ENCODE measurements at places on chromosomes 3 and 15.

- no peak for DNase-seq
Observed at GRCh38 chr3:65995030-65995429, 43.7 kb downstream of the MAGI1 start.

DNA sequence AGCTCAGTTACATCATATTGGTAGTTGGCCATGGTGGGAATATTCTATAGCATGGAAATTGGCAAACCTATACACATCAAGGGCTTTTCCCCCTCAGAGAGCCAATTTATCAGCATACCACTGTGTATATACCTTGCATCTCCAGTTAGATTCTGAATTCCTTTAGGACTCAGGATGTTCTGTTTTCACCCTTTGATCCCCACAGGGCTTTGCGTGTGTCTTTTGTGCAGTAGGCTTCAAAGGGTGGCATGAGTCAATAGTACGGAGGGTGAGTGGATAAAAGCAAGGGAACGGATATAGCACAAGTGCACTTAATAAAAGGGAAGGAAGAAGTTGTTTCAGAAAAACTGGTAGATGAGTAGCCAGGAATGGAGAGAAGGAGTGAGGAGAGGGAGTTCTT is 99.2 kb upstream of the RGMA start:
- DNase-seq = no peak

- DNase-seq = no peak
Observed at GRCh38 chr15:100301910-100302431, 39.8 kb downstream of the ADAMTS17 start.

- DNase-seq = no peak
Observed at GRCh38 chr15:64236156-64236894, 73.5 kb upstream of the PPIB start.

- no peak for DNase-seq
Observed at GRCh38 chr15:78768531-78769408, 42.5 kb downstream of the ADAMTS7 start.

DNA sequence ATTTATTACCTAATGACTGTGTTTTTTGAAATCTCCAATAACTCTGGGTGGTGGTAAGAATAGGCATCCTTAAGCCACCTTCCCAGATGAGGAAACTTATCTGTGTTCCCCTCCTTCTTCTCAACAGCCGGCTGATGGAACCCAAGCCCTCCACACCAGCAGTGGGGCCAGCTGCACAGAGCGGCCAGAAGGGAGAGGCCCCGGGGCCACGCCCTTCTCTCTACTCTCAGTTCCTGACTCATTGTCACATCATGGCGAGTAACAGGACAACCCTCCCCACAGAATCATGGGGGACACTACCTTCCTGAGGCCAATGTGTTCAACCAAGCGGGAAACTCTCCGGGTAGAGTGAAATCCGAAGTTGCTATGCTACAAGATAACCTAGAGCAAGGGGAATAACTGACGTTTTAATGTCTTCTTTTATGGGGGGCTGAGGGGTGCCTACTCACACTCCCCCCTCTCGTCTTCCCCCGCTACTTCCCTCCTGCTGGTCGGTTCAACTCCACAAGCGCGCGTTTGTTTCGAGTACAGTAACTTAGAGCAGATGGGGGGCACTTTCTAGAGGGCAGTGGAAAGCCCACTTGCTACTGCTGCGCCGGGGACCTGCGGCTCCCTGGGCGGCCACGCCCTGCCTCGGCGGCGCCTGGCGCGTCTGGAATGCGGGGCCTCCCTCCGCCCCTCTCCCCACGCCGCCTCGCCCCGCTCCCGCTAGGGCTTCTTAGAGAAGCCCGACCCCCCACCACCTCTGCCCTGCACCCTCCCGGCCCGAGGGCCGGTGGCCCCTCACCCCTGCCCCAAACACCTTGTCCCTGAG is 621 bp downstream of the ANXA2 start:
- DNase-seq = peak; percentile 14

GRCh38 chr3:65927576-65927975 is 111.1 kb downstream of the MAGI1 start:
- DNase-seq = no peak

- no peak for DNase-seq
Observed at GRCh38 chr3:105399062-105399461, 32.4 kb downstream of the ALCAM start.

DNA sequence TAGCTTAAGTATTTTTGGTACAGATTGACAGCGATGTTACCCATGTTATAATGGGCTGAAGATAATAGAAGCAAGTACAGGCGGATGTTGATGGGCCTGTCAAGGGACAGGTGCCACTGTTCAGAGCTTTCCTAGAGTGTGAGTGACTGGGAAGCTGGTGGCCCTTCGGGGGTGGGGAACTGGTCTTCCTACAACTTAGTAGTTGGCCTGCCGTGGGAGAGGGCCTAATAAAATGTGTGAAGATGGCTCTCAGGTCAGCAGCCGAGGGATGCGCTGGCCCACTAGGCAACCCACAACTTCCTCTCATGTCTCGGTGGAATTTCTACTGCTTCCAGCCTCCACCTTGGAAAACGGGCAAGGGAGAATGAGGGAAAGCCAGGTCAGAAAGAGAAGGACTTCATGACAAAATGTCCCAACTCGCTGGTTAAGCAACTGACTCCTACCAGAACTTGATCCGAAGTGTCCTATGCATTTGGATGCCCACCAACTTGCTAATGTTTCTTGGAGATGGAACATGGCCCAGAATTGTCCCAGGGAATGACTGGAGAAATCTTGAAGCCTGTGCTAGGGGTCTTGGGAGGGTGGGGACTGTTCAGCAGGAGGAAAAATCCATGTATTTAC is 1.4 kb downstream of the GYG1 start:
- no peak for DNase-seq

- no peak for DNase-seq
Observed at GRCh38 chr3:79097964-79098660, 669.7 kb downstream of the ROBO1 start.

- no peak for DNase-seq
Observed at GRCh38 chr3:104960579-104960978, 406.1 kb upstream of the ALCAM start.

GRCh38 chr3:110758208-110758607 is 313.4 kb upstream of the NECTIN3 start:
- no peak for DNase-seq

DNA sequence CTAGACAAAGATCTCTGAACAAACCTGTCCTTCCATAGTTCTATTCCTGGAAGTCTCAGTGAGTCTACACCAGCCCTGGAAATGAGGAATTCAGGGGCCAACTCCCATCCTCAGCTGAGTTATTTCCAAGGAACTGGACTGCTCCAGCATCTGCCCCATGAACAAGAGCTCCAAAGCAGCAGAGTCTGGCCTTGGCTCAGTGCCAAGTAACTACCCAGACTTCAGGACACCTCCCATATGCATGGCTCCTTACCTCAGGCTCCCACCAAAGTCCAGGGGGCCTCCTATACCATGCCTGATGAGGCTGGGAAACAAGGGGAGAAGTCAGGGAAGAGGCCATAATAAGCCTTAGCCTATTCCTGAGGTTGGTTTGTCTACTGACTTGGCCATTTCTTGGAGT is 45.0 kb downstream of the FAIM start:
- no peak for DNase-seq
